ENCODE measurements at places on chromosomes 5 and 9.

GRCh38 chr9:126861707-126862103, 1.3 kb downstream of the ZBTB34 start:
- no peak for DNase-seq

DNA sequence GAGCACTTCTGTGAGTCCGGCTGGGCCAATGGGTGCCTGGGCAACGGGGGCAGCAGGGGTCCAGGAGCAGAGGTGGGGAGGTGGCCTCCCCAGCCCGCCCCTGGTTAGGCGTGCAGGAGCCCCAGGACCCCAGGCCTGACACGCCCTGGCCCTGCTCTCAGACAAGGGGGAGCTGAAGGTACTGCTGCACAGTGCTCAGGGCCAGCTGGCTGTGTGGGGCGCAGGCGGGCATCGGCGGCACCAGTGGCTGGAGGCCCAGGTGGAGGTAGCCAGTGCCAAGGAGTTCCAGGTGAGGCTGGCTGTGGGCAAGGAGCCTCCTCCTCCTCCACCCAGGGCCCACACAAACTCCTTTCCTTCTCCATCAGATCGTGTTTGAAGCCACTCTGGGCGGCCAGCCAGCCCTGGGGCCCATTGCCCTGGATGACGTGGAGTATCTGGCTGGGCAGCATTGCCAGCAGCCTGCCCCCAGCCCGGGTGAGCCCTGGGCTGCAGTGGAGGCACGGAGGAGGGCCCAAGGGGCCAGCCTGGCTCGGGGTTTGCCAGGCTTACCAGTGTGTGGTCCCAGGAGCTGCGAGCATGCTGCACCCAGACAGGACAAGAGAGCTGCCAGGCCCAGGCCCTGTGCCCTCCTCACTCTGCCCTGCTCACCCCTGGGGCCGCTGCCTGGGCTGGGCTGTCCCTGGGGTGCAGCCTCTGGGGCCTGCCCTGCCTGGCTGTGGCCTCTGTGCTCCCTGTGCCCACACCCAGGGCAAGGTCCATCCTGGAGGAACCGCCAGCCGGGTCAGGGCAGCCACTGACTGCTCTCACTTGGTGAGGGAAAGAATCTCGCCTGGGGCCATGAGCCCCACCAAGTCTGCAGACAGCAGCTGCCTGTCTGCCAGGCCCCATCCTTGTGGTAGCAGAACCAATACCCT, 7.0 kb downstream of the MAMDC4 start:
- DNase-seq, result peak; percentile 75

DNA sequence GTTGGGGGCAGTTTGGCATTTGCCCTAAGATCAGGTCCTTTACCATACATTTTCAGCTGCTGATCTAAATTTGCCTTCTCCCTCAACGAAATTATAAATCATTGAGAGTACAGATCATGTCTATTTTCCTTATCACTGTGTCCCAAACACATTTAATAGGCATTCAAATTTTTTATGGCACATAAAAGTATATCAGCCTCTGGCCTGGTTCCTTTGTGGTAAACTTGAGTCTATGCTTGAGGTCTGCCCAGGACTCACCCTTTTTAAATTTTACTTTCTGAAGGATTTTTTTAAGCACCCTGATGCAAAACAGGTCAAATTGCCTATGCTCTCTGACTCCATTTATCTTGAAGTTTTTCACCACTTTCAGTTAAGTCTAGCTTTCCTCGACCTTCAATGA, 163.6 kb upstream of the GRIN3A start:
- DNase-seq, result no peak

DNA sequence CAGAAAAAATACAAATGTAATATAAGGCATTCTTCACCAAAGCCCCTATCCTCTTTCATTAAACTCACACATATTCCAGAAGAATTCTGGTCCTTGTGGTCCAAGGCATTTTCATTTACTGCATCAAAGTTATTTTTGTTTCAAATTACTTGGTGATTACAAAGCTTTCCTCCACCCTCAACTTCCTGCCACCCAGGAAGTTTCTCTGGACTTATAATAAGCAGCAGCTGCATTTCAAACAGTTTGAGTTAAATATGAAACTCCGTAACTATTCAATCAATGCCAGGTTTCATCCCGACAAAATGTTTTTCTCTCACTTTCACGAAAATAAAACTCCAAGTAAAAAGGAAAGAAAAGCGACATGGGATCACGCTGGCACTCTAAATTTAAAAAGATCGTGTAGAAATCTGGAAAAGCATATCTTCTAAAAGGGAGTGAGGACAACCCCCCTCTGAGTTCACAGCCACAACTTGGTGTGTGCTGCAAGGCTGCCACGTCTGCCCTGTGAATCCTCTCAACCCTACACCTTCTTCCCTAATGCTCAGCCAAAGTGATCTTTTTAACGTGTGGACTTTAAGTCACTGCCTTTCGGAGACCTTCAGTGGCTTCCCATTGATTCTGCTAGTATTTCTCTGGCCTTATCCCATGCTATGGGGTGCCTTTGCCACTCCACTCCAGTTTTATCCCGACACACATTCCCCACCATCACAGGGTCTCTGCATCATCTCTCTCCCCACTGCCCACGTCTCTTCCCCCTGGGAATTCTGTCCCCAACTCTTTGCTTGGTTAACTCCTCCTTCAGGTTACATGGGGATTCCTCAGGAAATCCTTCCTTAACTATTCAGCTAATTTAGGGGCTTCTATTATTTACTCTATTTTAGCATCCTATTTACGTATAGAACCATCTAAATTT, 91.1 kb upstream of the CER1 start:
- DNase-seq, result peak; percentile 10

GRCh38 chr5:135864503-135865435, 30.3 kb downstream of the SLC25A48 start:
- DNase-seq, result no peak

GRCh38 chr5:1535646-1536045, 11.9 kb upstream of the LPCAT1 start:
- DNase-seq, result no peak

- no peak for DNase-seq
These were observed 3.6 kb downstream of the PCDHAC2 start for GRCh38 chr5:140969880-140970279.

DNA sequence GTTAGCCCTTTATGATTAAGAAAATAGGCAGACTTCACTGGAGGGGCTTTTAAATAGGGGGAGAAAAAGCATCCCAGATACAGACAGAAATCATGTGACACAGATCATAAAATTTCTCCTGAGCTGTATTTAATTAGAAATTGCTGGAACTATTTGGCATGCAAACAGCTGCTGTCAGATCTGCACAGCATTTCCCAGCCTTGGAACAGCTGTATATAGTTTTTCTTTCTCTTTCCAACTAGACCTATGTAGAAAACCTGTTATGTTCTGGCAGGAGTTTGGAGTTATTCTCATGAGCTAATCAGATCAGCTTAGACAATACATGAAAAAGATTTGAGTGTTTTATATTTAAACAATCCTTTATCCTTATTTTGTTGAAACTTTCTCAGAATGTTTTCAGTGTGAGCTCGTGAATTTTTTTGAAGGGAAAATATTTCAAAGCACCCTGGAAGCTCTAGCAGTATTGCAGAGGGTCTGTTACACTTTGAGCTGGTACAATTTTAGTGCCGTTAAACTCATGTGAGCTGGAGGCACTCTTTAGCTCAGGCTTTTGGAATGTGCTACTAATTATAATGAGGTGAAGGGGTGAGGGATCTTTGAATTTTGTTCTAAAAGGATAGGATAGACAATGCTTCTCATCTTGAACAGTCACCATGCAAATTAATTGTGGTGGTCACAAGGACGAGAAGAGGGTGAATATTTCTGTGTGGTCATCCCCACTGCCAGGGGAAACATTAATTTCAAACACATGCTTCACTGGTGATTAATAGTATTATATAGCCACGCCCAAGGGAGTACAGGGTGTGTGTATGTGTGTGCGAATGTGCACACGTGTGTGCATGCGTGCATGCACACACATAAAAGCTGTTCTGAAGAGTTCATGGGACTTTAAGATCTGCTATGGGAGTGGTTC, 239.4 kb upstream of the FBXL7 start:
- DNase-seq, result no peak

GRCh38 chr5:57172466-57173318, 1.2 kb upstream of the GPBP1 start:
- no peak for DNase-seq

DNA sequence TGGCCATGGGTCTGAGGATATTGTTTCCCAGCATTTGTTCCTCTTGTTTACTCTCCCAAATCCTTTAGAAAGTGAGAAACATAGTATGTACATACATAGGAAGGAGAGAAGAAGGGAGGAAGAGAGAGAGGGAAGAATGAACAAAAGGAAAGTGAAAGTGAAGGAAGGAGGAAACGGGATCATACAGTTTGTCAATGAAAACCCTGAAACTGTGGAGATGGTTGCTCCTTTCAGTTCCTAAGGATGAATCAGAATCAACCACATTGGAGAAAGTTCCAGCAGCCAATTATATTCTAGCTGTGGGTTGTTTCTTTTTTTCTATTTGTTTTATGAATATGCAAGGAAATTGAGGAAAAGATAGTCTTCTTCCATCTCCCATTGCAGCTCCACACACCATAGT, 396.5 kb downstream of the MLLT3 start:
- DNase-seq, result no peak

- no peak for DNase-seq
These were observed 960 bp downstream of the PCDHGC5 start for GRCh38 chr5:141489841-141490240.

GRCh38 chr9:130914417-130915095, 17.9 kb upstream of the QRFP start:
- DNase-seq, result no peak

DNA sequence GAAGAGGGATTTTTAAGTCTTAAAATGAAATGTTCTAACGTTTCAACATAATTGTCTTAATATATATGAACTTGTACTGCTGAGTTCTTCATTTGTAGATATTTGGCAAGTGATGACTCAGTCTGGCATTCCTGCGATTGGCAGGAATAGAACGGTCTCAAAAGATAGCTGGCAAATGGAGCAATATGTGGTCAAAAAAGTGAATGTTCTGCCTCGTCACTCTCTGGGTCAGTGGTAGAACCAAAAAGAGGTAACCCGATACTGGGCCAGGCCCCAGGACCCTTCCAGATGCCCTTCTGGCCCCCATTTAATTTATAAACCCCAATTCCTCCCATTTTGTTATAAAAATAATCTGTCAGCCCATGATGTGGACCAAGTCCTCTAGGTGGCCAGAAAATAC, 39.2 kb downstream of the ZNF366 start:
- DNase-seq, result peak; percentile 52

DNA sequence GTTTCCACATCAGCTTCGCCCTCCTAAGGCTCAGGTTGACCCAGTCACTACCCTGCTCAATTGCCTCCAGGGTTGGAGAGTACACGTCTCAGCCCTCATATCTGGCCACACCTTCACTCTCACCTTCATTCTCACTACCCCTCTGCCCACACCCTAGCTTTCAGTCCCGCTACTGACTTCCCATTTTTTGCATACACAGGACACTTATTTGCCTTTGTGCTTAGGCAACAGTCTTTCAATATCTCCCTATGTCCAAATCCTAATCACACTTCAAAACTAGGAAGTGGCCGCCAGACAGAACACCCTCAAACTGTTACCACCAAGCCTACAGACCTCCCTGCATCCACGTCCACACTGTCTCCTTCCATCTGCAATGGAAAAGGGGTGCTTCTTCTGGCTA, 10.9 kb downstream of the MCTP1 start:
- no peak for DNase-seq

All from AG08396 (cell line).